Esophagus squamous epithelium (tissue), 5 donors: ENCODE measurements at places on chromosomes 16 and 17.

DNA sequence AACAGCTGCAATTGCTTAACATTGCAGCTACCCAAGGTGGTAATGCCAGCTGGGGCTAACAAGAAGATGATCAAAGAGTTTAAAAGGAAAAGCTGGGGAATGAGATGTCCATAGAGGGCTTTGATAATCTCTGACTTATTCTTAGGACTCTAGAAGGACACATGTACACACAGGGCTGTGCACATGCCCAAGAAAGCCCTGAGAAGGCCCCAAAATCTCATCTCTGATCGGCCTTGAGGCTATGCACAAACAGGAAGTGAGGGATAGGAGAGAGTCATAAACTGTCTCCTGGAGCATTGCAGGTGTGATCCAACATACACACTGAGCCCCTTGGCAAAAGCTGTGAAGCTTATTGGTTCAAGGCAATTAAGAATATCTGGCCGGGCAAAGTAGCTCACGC, 17.2 kb upstream of the RABEP1 start:
- DNase-seq: no peak

DNA sequence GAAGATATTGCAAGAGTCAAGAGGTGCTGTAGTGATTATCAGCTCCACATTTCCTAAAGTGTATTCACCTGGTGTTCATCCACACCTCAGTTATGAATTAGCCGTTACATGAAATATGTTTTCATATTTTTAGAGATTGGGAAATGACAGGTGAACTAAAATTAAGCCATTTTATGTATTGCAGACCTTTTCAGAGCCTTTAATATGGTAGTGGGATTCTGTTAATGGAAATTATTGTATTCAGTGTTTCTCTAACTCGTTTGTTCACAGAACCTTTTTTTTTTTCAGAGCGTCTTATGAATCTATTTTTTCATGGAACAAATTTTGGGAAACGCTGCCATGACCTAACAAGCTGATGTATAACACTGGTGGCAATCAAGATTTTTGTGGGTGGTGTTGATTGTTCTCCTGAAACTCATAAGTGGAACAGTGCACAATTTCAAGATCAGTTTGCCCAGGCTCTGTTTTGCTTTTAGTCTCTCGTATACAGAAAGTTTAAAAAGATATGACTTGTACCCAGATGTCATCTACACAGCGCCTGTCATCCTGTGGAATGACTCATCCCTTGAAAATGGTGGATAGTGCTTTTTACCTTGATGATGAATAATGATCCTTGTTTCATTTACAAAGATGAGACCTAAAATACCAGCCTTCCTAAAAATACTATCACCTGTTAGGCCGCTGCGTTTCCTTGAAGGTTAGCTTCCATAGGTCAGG, 88.8 kb downstream of the ARHGAP44 start:
- no peak for DNase-seq

DNA sequence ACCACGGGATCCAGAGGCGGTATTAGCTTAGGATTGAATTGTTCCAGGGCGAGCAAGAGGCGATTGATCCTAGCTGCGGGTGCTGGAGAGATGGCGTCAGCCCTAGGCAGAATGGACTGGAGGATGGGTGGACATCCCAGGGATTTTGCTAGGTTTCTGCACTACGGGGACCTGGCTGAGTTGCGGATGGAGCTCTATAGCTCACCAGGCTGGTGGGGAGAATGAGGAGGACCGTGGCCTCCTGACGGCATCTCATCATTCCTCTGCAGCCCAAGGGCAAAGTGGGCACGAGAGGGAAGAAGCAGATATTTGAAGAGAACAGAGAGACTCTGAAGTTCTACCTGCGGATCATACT, 614 bp downstream of the TMEM208 start:
- DNase-seq: no peak

DNA sequence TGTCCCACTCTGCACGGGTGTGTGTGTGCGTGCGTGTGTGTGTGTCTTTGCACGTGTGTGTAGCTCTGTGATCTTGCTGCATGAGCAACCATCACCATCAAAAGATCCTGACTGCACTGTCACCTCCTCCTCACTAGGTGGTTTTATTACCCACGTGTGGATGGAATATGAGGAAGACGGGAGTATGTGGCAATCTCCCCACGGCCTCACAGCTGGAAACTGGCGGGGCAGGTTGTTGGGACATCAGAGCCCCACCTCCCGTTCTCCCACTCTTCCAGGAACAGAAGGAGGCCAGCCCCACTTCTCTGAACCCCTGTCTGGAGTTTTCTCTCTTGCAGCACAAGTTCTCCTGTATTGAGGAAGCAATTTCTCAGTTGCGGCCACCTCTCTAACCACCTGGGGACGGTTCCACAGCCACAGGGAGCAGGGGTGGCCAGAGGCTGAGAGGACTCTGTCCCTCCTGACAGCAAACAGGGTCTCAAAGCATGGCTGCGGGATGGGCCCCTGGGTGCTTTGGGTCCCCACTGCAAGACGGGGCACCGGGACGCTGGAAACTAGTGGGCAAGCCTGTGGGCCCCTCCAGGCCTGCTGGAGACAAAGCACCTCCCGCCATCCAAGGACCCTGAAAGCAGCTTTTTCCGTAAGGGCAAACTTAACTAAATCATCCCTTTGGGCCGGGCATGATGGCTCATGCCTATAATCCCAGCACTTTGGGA, 27.9 kb upstream of the ATP2C2 start:
- DNase-seq: no peak

DNA sequence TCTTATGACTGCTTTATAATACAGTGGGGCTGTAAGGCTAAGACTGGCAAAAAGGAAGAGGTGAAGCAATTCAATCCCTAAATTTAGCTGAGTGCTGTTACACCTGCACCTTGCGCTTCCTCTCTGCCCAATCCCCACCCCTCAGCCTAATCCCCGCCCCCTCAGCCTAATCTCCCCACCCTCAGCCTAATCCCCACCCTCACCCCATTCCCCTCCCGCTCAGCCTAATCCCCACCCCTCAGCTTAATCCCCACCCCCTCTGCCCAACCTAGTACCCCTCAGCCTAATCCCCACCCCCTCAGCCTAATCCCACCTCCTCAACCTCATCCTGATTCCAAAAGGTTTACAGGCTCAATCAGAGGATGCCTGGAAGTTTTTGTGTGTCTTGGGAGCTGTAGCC, 155.5 kb downstream of the PMP22 start:
- DNase-seq: no peak

DNA sequence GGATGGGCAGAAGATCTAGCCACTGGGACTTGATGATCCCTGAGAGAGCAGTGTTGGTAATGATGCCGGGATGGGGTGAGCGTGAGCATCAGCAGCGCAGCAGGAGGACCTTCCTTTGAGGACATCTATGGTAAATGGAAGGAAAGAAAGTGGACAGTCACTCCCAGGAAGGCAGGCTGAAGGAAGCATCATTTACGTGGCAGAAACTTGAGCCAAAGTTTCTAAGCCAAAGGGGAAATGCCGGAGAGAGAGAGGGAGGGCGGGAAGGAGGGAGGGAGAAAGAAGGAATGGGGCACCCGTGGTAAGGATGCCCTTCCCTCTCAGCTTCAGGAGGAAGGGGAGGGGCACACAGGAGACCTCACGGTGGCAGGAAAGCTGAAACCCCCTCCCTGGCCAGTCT, 86.3 kb upstream of the CACNG5 start:
- DNase-seq: no peak

- DNase-seq: no peak
Measured at GRCh38 chr17:81518113-81518784, 5.7 kb upstream of the ACTG1 start.
